IPS DF 6.9 (cell line): ENCODE measurements at places on chromosomes 2 and 18.

- DNase-seq, result no peak
Measured at GRCh38 chr2:241994556-241995213, 125.2 kb downstream of the RTP5 start.

- DNase-seq, result no peak
Measured at GRCh38 chr18:3761266-3761665, 311.3 kb downstream of the TGIF1 start.

GRCh38 chr2:43285987-43286386 is 59.6 kb upstream of the ZFP36L2 start:
- DNase-seq, result no peak

GRCh38 chr2:144258154-144258553 is 261.8 kb downstream of the ZEB2 start:
- no peak for DNase-seq

DNA sequence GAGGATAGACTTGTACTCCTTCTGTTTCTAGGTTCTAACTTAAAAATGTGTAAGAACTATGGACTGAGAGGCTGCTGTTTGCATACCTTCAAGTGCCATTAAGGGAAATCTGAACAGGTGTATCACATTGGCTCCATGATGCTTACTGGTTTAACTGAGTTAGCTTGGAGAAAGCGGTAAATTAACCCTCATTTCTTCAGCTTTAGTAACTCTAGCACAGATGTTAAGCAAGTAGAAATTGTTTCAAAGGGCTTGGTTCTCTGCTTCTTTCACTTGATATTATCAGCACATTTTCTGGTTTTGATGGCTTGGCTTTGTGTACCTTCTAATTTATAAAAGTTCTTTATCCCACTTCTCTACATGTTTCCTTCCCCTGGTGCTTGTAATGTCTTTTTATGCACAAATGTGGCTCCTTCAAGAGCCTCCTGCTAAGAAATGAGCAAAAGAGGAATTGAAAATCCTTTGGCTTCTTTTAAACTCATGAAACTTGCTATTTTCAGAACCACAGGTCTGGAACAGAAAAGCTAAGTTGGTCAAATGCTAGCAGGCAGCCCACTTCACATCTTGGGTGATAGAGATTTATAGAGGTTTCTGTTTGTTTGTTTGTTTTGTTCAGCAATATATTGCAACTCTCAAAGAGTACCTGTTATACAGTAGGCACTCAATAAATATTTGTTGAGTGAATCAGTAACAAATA is 249.9 kb upstream of the THUMPD2 start:
- DNase-seq, result no peak

DNA sequence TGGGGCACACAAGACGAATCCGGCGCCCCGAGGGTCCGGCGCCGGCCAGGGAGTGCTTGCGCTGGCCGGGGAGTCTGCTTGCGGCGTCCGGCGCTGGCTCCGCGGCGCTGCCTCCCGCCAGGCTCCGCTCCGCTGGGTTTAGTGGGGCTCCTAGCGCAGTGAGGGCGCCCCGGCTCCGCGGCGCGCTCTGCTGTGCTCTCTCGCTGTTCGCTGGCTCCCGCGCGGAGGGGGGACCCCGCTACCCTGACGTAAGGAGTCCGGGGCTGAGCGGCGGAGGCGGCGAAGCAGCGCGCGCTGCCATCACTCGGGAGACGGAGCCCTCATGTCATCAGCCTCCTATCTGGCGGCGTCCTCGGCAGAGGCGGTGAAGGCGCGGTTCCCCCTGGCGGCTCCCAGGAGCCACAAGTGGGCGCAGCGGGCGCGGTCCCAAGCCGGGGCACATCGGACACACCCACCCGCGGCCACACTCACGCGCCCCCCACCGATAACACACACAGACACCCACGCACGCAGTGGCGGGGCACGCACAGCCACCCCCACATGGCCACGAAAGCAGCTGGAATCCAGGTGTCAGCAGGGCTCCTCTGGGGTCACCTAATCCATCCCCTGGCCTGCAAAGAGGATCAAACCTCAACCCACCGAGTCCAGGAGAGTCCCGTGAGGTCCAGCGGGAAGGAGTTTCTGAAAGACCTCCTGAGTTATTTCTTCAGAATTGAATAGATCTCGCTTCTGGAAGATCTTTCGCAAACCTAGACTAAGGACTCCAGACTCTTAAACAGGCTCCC is at the start of gene C1QL2:
TSS of gene C1QL2 (minus strand) at position 189 of the 785 bp plus-strand sequence. CDS start 482 bp downstream, outside the sequence.
- DNase-seq, result no peak
